ENCODE measurements at places on chromosomes 4 and X. TPM values are rescaled to one million over a fixed set of nuclear protein-coding genes. Genes with fewer than 3 reads are reported as not detected.

EIF4E gene
- 132 TPM for total RNA-seq

PCSK1N gene
- total RNA-seq: 16.0 TPM

ADH4 gene
- total RNA-seq: not detected

PRR32 gene
- total RNA-seq: not detected

GPAT3 gene
- total RNA-seq: 32.8 TPM

ZXDA gene
- total RNA-seq: 1.2 TPM

CTSO gene
- 0.89 TPM for total RNA-seq

APLN gene
- 0.72 TPM for total RNA-seq

EXOC1L gene
- not detected for total RNA-seq

CFAP99 gene
- 0.13 TPM for total RNA-seq

UGT2B7 gene
- 0.53 TPM for total RNA-seq

ADGRG2 gene
- total RNA-seq: 8.7 TPM

MAN2B2 gene
- total RNA-seq: 12.2 TPM

MGARP gene
- total RNA-seq: 0.57 TPM

SLBP gene
- total RNA-seq: 72.6 TPM

FOXP3 gene
- 0.11 TPM for total RNA-seq

SPANXA2 gene
- not detected for total RNA-seq

TMEM175 gene
- total RNA-seq: 10.2 TPM

NHSL2 gene
- total RNA-seq: 0.53 TPM

NMU gene
- total RNA-seq: 0.52 TPM

DCAF8L2 gene
- total RNA-seq: not detected

MAGEA2 gene
- total RNA-seq: not detected

FAAH2 gene
- 0.06 TPM for total RNA-seq

CETN2 gene
- 71.4 TPM for total RNA-seq

UCP1 gene
- 0.07 TPM for total RNA-seq

GPRASP3 gene
- total RNA-seq: 2.9 TPM

FABP2 gene
- not detected for total RNA-seq

NDST3 gene
- total RNA-seq: not detected

IL1RAPL1 gene
- total RNA-seq: not detected

PNMA3 gene
- total RNA-seq: 0.20 TPM

GAB3 gene
- total RNA-seq: 0.90 TPM

GJB1 gene
- total RNA-seq: 0.05 TPM

NEUROG2 gene
- not detected for total RNA-seq

SAGE1 gene
- total RNA-seq: 0.05 TPM

TRO gene
- 0.87 TPM for total RNA-seq

ZNF711 gene
- 0.76 TPM for total RNA-seq

PCDH10 gene
- 0.12 TPM for total RNA-seq

CSAG1 gene
- 0.53 TPM for total RNA-seq

IL2 gene
- total RNA-seq: not detected

HELQ gene
- 4.6 TPM for total RNA-seq

SPIN3 gene
- total RNA-seq: 5.9 TPM

GPRASP1 gene
- total RNA-seq: 0.35 TPM

TRIM75 gene
- not detected for total RNA-seq

CT47B1 gene
- total RNA-seq: not detected

ITGB1BP2 gene
- total RNA-seq: 0.71 TPM

CLDN2 gene
- 8.3 TPM for total RNA-seq

DCAF4L1 gene
- total RNA-seq: 0.13 TPM

CSN1S1 gene
- total RNA-seq: not detected

ATP2B3 gene
- total RNA-seq: 0.13 TPM

CDKL2 gene
- total RNA-seq: 0.91 TPM

Data from A549 treated with dexamethasone at 1 μM for 4 hours (cell line).